ENCODE measurements at places on chromosomes 7 and 10.

GRCh38 chr10:14693891-14694290 is 80.8 kb downstream of the FAM107B start:
- no peak for DNase-seq

GRCh38 chr7:1241603-1242255 is 9.1 kb downstream of the UNCX start:
- DNase-seq = no peak

- no peak for DNase-seq
Measured at GRCh38 chr10:120600871-120601649, 144.0 kb downstream of the PLPP4 start.

GRCh38 chr7:55336540-55336939 is 28.6 kb upstream of the LANCL2 start:
- DNase-seq = no peak

GRCh38 chr7:41689815-41690214 is 13.1 kb downstream of the INHBA start:
- DNase-seq = no peak

- no peak for DNase-seq
Measured at GRCh38 chr10:17943033-17943745, 8.5 kb upstream of the SLC39A12 start.

DNA sequence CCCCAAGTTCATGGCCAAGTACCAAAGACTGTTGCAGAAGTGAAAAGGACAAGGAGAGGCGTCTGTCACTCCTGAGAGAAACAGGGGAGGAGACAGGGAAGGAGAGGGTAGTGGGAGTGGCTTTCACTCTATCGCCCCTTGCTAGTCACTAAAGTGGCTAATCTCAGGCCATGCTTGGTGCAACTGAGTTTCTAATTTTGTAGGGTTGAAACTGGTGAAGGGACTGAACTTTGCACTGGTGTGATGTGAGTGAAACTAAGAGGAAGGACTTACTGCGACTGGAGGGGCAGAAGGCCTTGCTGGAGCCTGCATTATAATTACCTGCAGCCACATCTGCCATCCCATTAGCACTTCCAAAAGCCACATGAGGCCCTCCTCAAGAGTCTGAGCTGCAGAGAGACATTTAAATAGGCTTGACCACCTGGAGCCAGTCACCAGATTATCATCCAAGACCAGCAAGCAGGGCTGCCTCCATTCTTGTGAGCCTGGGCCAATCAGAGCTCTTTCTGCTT is 107.2 kb upstream of the EEPD1 start:
- DNase-seq = no peak

GRCh38 chr7:100763556-100764140 is 30.3 kb downstream of the ZAN start:
- no peak for DNase-seq

DNA sequence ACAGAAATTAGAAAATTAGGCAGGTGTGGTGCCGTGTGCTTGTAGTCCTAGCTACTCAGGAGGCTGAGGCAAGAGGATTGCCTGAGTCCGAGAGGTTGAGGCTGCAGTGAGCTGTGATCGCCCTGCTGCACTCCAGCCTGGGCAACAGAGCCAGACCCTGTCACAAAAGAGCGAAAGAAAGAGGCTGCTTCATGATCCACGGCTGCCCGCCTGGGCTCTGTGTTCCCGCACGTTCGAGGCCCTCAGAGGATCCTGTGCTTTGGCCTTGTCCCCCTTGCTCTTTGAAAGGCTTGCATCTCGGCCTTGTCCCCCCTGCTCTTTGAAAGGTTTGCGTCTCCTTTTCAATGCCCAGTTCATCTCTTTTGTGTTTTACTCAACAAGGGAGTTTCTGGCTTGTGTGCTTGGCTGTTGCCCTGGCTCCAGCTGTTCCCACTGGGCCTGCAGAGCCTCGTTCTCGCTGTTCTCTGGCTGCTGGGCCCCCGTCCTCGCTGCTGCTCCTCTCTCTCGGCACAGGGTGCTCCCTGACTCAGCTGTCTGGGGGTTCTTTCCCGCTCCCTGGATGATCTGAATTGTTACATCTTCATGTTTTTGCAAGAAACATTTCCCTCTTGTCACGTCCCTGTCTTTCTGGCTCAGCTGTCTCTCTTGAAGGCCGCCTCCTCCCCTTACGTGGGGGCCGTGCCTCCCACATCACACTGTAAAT is 45.1 kb upstream of the INPP5A start:
- DNase-seq = no peak

DNA sequence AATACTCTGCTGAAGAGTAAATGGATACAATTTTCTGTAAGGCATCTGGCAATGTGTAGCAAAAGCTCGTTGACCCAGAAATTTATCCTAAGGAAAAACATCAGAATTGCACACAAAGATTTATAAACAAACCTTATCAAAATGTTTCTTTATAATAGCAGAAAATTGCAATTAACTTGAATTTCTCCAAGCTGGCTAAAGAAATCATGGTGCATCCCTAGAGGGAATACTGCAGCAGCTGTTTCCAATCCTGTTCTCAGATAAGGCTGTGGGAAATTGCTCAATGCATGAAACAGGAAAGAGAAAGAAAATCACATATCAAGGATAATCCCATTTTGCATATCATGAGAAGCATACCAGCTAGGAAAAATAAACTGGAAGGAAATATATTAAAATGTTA is 18.7 kb downstream of the TACR2 start:
- DNase-seq = no peak

GRCh38 chr10:85558533-85558932 is 808.1 kb downstream of the GRID1 start:
- DNase-seq = no peak

GRCh38 chr7:78134256-78134655 is 335.7 kb downstream of the PHTF2 start:
- DNase-seq = peak; percentile 42

DNA sequence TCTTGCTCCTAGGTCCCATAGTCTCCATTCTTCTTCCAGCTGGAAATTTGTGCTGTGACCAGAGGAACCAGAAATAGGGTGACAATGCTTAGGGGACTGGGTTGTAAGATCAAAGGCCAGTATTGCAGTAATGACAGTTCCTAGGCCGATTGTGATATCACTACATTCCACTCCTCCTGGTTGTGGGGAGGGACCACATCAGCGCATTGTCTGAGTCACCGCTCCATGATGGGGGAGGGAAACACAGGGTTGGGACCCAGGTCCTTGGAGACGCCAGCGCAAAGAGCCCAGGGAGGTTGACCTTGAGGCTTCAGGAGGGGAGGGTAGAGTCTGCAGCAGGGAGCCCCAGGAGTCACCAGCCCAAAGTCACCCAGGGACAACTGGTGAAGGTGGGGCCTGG is 20.8 kb upstream of the GGCT start:
- no peak for DNase-seq

- no peak for DNase-seq
Measured at GRCh38 chr10:128727114-128727513, 600.9 kb upstream of the MKI67 start.

- DNase-seq = no peak
Measured at GRCh38 chr10:76975126-76975525, 662.5 kb downstream of the KCNMA1 start.

DNA sequence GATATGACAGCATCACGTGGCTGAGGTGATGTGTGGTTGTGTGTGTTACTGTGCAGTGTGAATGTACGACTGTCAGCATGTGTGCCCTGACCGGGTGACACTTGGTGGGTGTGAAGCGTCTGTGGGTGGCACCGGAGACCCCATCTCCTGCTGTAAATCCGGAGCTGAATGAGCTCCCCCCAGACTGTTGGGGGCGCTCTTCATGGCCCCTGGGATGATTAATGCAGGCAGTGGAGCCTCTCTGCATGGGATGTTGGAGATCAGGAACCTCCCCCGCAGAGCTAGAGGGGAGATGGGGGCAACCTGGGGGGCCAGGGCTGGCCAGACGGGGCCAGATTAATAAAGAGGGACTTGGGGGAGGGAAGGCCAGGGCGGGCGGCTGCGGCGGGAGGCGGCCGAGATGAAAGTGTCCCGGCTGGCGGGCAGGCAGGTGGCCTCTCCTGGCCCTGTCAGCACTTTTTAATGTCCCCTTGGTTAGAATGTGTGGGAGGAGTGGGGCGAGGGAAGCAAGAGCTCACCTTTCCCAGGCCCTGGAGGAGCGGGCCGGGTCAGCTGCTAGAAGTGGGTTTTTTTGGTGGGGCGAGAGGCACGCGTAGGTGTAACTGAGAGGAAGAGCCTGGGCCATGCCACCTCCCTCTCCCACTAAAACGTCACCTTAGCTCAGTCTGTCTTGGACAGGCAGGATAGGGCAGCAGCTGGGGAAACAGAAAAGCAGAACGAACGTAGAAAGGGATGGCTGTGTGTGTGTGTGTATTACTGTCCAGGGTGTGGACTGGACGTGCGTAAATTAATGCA is 34.1 kb downstream of the HIF1AN start:
- no peak for DNase-seq

DNA sequence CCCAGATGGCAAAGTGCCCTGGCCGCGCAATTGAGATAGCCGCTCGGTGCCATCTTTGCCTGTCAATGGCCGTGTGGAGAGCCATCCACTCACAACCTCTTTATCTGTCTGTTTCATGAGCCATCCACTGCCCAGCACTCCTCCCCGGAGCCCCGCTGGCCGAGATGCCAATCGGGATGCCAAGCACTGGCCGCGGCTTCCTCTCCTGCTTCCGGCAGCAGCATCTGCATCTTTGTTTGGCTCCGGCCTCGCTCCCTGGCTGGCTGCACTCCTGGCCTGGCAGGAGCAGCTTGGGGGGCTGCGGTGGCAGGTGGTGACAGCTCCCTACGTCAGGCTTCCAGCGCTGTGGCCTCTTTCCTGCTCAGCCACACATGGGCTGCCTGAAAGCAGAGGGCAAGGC is 231.7 kb downstream of the USP6NL start:
- no peak for DNase-seq

DNA sequence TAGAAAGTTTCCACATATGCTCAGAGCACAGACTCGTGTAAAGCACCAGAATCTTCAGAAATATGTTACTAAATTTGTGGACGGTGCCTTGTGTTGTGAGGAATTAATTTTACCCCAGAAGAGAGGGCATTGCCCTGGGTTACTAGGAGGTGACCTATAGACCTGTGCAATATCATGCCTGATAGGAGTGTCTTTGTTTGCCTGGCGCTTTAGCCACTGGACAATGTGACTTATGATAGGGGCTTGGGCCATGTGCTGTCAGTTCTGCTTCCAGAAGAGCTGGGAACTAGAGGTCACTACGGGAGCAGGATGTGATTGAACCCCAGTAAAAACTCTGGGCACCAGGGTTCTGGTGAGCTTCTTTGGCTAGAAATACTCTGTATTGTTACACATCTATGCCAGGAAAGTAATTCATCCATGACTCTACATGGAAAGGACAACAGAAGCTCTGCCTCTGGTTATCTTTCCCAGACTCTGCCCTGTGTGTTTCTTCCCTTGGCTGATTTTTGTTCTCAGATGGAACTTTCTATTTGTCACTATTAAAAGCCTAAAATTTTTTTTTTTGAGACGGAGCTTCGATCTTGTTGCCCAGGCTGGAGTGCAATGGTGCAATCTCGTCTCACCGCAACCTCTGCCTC is 75.5 kb downstream of the SIRT1 start:
- DNase-seq = no peak

DNA sequence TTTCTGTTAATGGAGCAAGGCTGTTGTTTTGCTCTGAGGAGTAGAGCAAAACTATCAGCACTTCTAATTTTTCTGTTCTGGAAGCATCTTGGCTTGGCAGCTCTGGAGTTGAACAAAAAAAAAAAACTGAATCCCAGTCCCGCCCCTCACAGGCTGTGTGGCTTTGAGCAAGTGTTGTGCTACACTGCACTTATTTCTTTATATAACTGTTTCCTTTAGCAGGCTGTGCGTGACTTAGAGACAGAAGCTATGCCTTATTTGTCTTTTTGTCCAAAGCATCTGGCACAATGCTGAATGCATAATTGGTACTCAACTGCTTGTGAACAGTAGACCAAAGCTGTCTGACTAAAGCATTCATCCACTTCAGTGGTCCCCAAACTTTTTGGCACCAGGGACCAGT is 96.1 kb downstream of the AMPH start:
- no peak for DNase-seq

DNA sequence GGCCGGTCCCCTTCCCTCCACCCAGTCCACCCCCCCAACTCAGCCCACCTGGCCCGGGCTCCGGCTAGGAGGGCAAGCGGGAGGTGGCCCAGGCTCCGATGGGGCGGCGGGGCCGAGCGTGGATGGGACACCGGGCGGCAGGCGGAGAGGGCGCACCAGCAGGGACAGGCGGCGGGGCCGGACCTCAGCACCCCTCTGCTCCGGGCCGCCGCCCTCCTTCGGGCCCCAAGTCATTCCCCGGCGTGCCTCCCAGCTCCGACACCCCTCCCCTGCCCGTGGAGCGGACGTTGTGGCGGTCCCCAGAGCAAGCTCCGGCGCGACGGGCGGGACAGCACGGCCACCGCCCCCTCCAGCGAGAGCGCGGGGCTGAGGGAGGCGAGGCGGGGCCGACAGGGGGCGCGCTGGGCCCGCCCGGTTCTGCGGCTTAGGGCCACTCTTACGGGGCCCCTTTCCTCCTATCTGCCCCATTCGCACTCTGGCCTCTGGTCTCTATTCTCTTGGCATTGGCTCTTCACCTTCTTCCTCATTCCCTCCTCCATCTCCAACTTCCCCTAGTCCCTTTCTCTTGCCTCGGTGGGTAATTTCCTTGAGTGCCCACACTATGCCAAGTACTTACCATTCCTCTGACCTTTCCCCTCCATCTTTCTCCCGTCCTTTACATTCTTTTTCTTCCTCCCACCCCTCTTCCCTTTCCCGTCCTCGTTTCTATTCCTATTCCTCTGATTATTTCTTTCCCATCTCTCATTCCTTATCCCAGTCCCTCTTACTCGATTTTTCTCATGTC is 701 bp upstream of the GBX1 start:
- DNase-seq = no peak

DNA sequence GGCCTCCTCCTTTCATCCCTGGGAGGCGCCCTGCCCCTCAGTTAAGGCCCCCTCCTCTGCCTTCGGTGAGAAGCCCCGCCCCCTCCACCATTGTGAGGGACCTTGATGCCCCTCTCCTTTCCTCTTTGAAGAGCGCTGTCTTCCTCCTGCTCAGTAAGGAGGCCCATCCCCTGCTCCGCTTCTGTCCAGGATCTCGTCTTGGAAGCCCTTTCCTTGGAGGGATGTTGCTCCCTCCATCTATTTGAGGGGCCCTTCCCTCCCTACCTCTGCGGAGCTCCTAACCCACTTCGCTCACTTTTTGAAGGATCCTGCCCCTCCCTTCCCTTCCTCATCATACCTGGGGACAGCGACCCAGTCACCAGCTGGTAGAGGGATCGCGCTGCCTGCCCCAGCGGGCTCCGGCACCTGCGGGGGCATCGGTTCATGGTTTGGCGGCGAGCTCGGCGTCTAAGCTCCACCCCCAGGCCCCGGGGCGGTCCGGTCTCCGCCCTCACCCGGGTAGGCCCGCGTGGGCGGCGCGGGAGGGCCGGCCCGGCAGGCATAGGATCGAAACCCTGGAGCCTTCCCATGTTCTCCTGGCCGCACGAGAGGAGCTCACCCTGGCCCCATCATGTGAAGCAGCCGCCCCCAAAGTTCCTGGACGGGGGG is 4.1 kb downstream of the KCNIP2 start:
- no peak for DNase-seq
